ENCODE measurements at places on chromosomes 11 and 22.

DNA sequence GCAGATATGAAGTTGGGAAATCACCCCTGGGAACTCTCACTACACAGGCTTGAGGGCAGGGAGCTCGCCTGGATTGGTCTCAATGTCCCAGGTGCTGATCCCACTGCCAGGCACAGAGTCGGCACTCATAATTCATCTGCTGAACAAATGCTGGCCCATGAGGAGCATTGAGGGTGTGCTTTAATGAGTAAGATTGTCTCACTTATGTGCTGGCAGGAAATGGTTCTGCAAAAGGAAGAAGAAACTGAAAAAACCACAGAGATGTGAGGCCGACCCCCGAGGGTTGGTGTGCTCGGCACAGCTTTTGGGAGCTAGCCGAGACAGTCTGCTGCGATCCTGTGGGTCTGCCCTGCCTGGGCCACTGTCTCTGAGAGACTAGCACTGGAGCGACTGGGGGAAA, 9.4 kb downstream of the PLAAT2 start:
- DNase-seq, result no peak

DNA sequence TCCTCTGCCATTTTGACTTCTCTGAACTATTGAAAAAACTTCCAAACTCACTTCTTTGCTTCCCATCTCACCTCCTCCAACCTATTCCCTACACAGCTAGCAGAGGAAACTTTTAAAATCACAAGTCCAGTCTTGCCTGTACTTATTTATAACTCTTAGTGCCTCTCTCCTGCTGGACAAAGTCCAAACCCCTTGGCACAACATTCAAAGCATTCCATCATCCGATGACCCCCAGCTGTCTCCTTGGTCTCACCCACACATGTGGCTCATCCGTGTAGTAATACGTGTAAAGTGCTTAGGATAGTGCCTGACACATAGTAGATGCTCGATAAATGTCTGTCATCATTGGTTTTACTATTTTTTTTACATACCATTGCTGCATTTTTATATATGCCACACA, 101.4 kb downstream of the PARVA start:
- no peak for DNase-seq

- no peak for DNase-seq
Measured at GRCh38 chr11:63770763-63771162, 2.2 kb upstream of the ZFTA start.

GRCh38 chr22:49929211-49929979, 11.0 kb downstream of the CRELD2 start:
- DNase-seq, result no peak

- DNase-seq, result no peak
Measured at GRCh38 chr11:8056810-8057463, 24.1 kb upstream of the TUB start.

DNA sequence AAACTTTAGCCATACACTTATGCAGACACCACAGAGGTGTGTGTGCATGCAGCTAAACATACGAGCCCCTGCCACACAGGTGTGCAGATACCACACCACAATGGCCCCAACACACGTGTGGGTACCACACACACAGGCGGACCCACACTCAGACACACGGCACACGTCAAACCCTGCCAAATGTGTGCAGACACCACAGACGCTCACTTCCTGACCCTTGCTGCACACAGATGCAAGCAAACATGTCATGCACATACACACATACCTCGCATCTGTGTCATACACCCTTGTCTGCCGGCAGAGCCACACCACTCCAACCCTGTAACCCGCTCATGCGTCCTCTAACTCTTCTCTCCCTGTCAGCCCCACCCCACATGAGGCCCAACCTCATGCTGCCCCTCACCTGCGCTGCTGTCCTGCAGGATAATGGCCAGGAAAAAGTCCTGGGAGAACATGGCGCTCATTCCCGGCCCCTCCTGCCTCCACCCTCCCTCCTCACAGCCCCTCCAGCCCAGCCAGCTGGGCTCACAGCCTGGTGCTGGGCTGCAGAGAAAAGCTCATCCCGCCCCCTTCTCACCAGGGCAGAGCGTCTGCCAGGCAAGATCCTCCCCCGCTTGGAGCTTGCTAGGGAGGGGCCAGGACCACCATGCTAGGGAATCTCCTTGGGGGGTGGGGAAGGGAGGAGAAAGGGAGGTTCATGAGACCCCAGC, 14.2 kb downstream of the SMPD1 start:
- no peak for DNase-seq

GRCh38 chr11:128493570-128493965, 93.8 kb downstream of the ETS1 start:
- no peak for DNase-seq
